Mesothelial cell of epicardium (in vitro differentiated cells): ENCODE measurements at places on chromosomes 5 and 9. TPM values are rescaled to one million over a fixed set of nuclear protein-coding genes. Genes with fewer than 3 reads are reported as not detected.

DNA sequence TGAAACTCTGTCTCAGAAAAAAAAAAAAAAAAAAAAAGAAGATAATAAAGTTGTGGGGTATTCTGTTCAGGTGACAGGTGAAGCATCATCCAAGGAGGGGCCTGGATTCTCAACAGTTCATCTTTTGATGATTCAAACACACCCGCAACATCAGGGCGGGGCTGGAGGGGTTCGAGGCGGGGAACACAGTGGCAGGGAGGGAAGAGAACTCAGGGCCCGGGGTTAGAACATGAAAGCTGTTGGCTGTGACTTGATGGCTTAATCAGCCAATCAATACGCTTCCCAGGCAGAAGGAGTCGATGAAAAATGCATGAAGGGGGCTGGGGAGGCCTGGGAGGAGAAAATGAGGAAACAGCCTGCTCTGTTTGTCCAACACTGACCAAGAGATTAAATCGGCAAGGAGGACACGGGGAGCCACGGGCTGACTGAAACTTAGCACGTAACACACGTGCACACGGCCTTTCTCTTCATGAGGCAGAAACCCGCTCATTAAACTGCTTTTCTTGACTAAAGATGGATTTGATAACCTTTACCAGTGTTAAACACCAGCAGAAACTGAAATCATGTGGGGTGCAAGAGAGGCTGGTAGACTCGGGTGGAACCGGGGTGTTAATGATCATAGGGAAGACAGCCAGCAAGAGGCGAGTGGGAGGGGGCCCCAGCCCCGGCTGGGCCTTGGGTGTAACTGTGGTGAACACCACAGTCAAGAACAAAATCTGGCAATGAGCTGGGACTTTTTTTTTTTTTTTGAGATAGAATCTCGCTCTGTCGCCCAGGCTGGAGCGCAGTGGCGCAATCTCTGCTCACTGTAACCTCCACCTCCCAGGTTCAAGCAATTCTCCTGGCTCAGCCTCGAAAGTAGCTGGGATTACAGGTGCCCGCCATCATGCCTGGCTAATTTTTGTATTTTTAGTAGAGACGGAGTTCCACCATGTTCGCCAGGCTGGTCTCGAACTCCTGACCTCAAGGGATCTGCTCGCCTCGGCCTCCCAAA lies 105.7 kb upstream of the RAPGEF1 start:
- no peak for DNase-seq

GRCh38 chr5:159861086-159861485 lies 55.2 kb upstream of the ADRA1B start:
- DNase-seq: no peak

GRCh38 chr9:99341686-99342085 lies 119.6 kb downstream of the SEC61B start:
- DNase-seq: no peak

GRCh38 chr5:126055348-126055729 lies 367.9 kb upstream of the GRAMD2B start:
- no peak for DNase-seq

GRCh38 chr5:128052780-128053179 lies 30.8 kb upstream of the SLC12A2 start:
- DNase-seq: no peak

- DNase-seq: no peak
These were observed 9.7 kb downstream of the TRAF2 start for GRCh38 chr9:136896027-136896426.

- no peak for DNase-seq
These were observed 2.2 kb downstream of the FBXW5 start for GRCh38 chr9:136942112-136942880.

DNA sequence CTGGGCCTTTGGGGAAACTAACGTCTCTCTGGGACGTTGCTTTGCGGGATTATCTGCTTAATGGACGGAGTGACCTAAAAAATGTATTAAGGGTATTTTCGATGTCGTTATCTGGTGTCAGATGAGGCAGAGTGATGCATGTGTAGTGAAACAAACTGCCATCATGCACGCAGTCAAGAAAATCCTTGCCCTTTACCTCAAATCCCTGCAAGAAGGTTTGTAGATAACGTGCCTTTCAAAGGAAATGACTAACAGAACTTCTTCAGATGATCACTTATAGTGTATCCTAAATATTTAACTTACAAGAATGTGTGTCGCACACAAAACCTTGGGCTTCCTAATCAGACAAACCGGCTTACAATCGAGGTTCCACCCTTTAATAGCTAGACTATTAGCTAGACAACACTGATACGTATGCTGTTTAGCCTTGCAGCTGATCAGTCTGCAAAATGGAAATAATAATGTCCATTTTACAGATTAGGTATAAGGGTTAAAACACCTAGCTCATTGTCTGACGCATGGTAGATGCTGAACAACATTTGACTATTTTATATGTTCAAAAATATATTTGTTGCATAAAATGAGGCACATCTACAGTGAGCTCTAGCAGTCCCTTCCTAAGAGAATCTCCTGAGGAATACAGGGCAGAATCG lies 541 bp upstream of the TBCA start:
- no peak for DNase-seq

SMIM33 gene
- total RNA-seq: not detected in 3 replicates

RABEPK gene
- total RNA-seq: 20.5 to 21.4 TPM (median 21.0 TPM) in 3 replicates

TAF11L4 gene
- not detected in 3 replicates for total RNA-seq
